Esophagus mucosa (tissue), 1 donor: ENCODE measurements at places on chromosomes 2 and 18. TPM values are rescaled to one million over a fixed set of nuclear protein-coding genes. Genes with fewer than 3 reads are reported as not detected.
A peak's percentile ranks its signal among the peaks of the same experiment; 100 is the strongest.

DNA sequence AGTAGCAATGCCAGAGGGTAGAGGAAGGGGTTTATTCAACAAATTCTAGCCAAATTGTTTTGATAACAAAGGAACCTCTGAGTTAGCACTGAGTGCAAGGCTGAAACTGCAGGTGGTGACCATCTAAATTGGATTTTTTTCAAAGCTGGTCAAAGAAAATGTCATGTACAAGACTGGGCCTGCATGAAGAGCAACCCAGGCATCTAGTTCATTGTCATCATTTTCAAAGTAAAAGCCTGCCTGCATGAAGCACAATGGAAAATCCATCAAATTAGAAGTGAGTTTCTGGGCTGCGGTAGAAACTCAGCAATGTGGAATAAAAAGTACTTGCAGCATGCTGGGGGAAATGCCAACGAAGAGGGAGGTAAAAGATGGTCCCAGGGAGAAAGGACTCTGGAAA is 80.8 kb upstream of the PPP1CB start:
- no peak for ATAC-seq

DNA sequence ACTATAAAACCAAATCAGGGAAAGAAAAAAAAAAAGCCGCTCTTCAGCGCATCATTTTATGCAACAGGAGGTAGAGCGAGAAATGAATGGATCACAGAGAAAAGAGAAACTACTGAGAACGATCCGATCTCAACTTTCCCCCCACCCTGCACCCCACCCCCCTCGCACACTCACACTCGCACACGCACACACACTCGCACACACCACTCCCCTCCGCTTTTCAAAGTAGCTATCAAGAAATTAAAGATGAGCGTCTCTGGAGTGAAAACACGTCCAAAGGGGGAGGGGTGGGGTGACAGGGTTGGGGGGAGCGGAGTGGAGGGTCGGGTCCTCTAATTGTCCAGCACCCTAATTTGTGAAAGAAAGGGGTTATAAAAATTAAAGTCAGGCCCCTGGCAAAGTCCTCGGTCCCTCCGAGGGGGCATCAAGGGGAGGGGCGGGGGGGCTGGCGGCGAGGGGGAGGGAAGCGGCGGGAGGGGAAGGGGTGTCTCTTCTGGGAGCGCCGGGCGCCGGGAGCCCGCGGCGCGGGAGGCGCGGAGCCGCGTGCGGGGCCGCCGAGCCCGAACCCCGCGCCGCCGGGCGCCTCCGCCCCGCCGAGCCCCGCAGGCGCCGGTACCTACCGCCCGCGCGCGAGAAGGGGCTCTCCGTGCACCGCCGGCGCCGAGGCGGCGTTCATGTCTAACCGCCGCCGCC is 428 bp downstream of the TCF4 start:
- no peak for ATAC-seq

GRCh38 chr18:8537400-8537799 is 71.8 kb upstream of the RAB12 start:
- no peak for ATAC-seq

DNA sequence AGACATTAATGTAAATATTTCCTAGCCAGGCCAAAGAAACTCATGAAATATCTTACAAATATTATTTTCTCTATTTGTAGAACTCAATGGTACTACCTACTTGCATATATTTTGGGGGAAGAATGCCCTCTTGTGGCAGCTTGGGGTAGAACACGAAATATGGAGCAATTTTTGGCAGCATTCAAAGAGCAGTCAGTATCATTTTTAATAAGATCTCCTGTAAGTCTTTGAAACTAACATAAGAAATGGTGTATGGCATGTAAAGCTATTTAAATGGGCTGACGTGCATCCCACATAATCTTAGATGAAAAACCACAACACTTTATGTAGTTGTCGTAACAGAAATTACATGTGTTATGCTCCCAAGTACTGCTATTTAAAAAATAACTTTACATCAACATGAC is 62.3 kb upstream of the CCDC195 start:
- peak; percentile 72 for ATAC-seq

C2orf66 gene
- total RNA-seq = not detected

DNA sequence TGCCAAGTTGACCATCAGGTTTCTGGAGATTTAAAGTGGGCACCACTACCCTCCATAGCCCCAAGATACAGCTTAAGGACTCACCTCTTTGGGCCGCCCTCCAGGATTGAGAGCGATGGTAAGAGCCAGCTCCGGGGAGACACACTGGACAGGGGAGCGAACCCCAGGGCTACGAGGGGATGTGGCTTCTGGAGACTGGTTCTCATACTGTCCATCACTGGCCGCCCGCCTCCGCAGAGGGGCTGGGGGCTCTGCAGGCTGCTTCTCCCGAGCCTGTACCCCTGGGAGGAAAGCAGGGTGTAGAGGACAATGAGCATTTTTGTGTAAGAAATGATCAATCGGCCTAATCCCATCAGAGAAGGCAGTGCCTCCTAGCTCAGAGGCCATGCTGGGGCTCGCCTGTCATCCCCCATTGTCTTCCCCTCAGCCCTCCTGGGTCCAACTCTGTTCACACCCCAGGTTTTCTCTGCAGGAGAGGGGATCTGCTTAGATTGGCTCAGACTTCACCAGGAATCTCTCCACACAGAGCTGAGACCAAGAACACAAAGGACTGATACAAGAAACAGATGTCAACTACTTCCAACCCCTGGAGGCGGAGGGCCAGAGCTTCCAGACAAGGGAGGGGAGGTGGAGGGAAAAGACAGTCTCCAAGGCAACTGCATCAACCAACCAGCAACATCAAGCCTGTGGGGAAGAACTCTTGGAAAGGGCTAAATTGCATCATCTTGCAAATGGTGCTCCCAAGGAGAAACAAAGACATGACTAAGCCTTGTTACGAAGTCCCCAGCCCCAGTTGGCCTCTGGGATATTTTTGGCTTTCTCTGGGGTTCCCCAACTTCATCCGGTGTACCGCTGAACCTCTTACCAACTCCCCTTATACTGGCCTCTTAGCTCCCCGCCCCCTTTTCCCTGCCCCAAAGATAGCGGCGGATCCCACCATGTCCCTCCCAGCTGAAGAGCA is 166.6 kb downstream of the TNS1 start:
- ATAC-seq = no peak

- peak; percentile 18 for ATAC-seq
Observed at GRCh38 chr2:234451852-234452625, 44.8 kb downstream of the ARL4C start.

DNA sequence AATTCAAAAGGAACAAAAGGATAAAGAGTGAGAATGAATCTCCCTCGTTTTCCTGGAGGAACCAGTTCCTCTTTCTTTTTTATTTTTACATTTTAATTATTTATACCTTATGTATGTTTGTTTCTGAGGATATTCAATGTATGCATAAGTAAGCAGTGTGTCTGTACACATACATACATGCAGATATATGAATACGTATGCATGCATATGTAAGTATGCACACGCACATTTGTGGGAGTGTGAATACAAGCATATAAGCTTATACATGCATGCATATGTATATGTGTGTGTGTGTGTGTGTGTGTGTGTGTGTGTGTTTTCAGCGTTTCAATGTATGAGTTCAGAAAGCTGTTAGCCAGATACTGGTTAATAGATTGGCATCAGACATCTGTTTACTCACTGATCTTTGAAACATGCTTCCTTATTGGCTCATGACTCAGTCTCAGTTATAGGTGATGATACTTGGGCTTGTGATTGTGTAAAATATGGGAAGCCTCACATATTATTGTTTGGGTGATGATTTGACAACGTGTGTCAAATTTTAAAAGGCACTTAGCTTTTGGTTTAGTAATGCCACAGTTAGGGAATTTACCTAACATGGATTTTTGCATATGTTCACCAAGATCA is 279.7 kb upstream of the TRIB2 start:
- no peak for ATAC-seq

- ATAC-seq = no peak
Observed at GRCh38 chr2:144937910-144938709, 418.2 kb upstream of the ZEB2 start.

- no peak for ATAC-seq
Observed at GRCh38 chr2:217861334-217861877, 141.4 kb downstream of the TNS1 start.

TUBB8B gene
- total RNA-seq = not detected

CPS1 gene
- total RNA-seq = 4.7 TPM

EPHA4 gene
- 16.9 TPM for total RNA-seq

- no peak for ATAC-seq
Observed at GRCh38 chr2:98726205-98726604, 4.7 kb downstream of the MGAT4A start.

DNA sequence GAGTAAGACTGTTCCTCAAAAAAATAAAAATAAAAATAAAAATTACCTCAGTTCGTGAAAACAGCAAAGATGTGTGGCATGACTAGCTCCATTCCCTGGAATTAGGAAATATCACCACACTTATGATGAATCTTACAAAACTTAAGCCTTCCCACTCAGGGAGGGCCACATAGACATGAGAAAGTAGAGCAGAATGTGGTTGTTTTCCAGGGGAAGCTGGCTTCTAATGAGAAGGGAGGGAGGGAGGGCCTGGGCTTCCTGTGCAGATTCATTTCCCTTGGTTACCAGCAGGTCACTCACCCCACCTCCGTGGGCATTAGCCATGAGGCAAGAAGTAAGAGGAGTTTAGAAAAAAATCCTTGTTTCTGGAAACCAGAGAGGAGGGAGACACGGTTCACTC is 95.9 kb upstream of the RMDN2 start:
- peak; percentile 41 for ATAC-seq

- ATAC-seq = no peak
Observed at GRCh38 chr2:46384457-46384815, 87.2 kb downstream of the EPAS1 start.

GRCh38 chr2:149597668-149598326 is 10.2 kb upstream of the MMADHC start:
- ATAC-seq = peak; percentile 87

DNA sequence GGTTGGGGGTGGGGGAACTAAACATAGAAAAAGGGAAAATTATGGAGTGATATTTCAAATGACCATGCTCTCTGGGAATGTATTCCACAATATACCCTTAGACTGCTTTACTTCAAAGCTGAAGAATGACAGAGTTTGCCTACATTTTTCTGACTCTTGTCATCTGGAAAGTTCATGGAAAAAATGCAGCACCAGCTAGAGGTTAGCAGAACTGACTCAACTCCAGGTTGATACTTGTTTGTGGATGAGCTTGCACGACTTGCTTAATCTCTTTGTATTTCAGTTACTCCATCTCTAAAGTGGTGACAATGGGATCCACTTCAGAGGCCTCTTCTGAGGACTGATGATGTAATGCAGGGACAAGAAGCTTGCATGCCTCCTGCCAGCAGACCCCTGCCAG is 824.0 kb upstream of the ID2 start:
- peak; percentile 53 for ATAC-seq

PIEZO2 gene
- total RNA-seq = 0.76 TPM

GRCh38 chr2:234444893-234445292 is 52.0 kb downstream of the ARL4C start:
- ATAC-seq = peak; percentile 18

TMEM169 gene
- total RNA-seq = 0.04 TPM

EMILIN1 gene
- total RNA-seq = 3.0 TPM

DNA sequence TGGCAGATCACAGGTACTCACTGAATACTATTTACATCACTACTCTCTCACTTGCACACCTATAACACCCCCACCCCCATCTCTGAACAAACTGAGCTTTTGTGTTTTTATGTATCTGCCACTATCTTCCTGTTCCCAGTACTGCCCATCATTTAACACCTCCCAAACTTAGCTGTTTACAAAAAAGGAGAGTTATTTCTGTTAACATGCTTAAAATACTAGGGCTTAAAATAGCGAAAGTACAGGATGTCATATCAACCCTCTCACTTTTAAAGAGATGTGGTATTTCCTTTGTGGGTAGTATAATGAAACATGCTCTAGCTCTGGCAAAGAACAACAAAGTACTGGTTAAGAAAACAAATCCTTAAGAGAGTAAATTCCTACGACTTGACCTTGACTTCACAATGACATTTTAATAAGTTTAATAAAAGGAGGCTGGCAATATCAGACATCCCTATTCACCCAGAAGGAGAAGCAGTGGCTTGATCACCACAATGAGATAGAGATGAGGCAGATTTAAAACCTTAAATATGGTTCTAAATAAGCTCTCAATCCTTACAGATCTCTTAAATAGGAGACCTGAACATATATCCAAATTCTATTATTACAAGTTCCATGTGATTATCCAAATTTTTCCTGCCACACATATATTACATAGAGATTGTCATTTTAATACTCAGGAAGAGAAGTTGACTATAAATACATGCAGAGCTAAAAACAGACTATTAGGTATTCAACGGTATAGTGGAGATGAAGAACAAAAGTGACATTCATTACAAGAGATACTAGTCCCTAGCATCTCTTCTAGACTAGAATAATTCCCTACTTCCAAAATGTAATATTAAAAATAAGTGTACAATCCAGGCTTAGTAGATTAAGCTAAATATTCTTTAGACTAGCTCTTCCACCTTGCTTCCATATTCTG is 36.9 kb downstream of the TRAK2 start:
- ATAC-seq = peak; percentile 42

FAM210A gene
- 14.6 TPM for total RNA-seq

DNA sequence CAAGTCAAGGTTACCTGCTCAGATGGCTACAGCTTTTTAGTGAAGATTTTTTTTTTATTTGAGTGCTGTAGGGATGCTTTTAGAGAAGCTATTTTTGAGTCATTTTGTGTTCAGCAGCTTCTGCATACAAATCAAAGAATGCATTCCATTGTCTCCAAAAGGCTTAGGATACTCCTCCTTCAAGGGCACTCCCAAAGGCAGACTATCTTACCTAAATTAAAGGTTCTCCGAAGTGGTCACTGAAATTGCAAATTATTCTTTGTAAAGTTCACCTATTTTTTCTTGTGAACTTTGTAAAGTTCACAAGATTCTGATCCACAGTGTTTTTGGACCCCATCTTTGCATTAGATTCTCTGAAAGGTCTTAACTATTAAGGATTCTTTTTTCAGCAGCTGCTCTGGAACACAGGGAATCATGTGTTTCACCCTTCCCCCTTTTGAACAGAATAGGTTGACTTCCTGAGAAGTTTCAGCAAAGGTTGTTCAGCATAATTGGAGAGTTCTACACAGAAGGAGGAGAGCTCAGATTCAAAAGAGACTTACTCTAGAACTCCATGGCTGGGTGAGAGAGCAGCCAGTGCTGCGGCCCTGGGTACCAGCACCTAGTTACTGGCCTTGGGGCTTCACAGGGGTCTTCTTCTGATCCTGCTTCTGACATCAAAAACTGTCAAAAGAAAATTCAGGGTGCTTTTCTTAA is 14.5 kb downstream of the CLIP4 start:
- ATAC-seq = peak; percentile 49

DNA sequence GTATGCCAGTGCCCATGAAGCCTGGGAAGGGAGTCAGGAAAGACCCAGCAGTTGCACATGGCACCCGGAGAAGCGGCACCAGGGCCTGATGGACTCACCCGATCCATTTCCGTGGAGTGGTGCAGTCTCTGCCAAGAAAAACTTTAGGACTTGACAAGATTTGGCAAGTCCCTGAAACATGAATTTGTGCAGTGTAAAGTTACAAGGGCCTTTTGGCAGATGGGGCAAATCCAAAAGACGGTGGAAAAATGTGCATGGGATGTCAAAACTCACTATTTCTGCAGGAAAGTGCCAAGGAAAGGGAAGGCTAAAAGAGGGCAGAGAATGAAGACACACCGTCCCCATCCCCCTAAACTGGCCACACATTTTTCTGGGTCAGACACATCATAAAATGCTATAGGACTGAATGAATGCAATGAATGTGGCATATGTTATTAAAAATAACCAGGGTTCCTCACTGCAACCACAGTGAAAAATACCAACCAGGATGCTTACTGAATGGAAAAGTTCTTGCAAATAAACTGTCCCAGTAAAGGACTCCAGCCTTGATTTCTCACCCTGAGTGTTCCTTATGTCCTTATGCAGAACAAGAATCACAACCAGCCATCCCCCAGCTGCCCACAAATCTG is 173.5 kb upstream of the SIX2 start:
- ATAC-seq = no peak

CTNNA2 gene
- total RNA-seq = not detected
